ENCODE measurements at places on chromosomes 5 and 9.
A peak's percentile ranks its signal among the peaks of the same experiment; 100 is the strongest.

DNA sequence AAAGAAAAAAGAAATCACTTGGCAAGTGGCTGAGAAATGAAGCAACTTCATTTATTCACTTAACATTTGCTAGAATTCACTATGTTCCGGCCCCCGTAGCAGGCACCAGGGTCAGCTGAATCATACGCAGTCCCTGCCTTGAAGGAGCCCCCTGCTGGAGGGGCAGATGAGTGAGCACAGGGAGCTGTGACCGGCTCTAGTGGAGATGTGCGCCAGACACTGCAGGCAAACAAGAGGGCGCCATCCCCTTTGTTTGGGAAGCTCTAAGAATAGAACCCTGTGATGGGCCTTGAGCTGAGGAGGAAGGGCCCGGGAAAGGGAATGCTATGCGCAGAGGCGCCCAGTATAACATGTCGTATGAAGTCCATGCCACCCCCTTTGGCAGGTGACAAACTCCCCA lies 20.2 kb upstream of the RPL26L1 start:
- DNase-seq: peak; percentile 88

DNA sequence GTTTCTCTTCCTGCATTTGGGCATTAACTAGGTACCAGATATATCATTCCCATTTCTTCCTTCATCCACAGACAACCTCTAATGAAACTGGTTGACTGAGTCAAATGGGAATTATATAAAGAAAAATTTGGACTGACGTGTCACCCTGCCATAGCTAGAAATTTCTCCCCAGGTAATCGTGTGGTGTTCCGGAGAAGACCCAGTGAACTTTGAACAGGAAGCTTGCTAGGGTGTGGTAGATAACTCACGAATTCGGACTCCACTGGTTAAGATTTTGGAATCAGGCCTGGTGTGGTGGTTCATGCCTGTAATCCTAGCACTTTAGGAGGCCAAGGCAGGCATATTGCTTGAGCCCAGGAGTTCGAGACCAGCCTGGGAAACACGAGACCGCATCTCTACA lies 114.3 kb upstream of the OTULINL start:
- no peak for DNase-seq

DNA sequence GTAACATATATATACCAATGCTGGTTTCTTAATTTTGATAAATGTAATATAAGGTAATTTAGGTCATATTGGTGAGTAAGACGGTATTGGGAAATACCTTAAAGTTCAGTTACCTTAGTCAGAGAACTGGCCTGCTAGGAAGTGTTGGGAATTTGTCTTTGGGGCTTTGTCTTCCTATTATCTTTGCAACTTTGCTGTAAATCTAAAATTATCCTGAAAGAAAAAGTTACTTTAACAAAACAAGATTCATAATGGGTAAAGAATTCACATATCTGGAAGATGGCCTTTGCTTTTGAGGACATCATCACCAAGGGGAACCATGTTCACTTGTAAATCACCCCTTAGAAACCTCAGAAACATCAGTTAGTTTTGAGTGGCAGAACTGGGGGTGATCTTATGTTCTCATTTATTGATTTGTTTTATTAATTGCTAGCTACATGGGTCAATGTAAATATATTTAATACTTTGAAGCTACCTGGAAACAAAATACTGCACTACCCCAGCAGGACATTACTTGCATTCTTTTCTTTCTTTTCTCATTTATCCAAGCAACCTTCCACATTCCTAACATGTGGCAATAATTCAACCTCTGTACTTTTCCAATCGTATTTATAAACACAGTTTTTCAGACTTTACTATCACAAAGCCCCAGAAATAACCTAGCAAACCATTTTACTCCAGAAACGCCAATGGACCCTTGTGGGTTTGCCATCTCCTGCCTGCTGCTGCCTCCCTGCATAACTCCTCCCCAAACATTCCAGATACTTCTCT lies 41.4 kb downstream of the GLIS3 start:
- DNase-seq: no peak

DNA sequence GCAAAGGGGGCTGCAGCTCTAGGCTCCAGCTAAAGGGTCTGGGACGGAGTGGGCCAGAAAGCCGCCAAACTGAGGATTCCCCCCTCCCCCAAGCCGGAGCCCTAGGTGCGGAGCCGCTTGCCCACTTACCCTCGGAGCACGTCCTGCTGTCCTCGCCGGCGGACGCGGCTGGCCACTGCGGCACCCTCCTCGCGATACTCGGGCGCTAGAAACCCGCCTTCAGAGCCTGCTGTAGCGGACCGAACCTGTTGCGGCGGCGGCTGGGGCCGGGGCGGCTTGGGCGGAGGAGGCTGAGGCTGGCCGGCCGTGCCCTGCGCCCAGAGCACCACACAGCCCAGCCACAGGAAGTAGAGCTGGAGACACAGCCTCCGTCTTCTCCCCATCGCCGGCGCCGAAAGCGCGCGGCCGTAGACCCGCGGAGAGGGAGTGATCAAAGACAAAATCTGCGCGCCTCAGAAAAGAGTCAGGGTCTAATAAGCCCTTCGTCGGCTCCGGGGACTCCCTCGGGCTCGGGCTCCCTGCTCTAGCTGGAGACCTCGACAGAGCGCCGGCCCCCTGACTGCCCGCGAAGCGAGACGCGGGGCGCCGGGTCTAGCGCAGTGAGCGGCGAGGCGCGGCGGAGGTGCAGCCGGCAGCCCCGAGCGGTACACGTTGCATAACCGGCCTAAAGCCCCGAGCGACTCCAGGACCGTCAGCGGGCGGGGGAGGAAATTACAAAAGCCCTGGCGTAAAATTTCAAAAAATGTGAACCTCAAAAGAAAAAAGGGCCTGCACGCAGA lies 635 bp downstream of the FBN2 start:
- peak; percentile 67 for DNase-seq

- no peak for DNase-seq
These were observed 66.6 kb upstream of the SLC25A51 start for GRCh38 chr9:37970301-37971107.

- DNase-seq: no peak
These were observed 1164.6 kb upstream of the CDH18 start for GRCh38 chr5:21152611-21153010.

DNA sequence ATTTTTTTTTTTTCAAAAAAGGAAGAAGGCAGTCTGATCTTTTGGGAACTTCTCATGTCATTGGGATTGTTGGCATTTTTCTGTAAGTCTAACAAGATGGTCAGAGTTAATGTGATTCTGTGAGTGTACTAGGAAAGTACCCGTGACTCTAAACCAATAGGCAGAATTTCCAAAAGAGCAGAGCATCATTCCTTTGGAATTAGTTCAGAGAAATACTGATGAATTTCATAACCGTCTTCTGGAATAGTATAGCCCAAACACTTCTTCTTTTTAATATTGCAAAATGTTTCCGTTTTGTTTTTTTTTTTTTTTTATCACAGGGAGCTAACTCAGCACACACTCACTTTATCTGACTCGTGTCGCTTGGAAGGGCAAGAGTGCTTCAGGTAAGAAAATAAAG lies 407.4 kb downstream of the DTWD2 start:
- no peak for DNase-seq

DNA sequence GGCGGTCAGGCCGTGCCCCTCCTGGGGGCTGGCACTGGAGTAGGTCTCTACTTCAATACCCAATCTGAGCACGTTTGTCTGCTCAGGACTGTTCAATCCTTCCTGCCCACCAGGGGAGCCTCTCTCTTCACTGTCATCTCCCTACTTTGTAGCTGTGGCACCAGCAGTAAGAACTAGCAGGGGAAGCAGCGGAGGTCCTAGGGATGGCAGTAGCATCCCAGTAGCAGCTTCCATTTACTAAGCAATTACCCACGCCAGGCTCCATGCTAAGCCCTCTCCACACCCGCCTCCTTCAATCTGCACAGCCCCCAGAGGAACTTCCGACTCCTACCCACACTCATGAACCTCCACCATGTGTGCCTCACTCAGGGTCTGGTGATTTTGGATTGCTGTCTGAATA lies 31.7 kb downstream of the FSTL4 start:
- DNase-seq: peak; percentile 16

GRCh38 chr5:89282554-89283510 lies 399.8 kb upstream of the MEF2C start:
- DNase-seq: no peak

GRCh38 chr5:4245511-4245910 lies 649.9 kb downstream of the IRX1 start:
- DNase-seq: no peak

DNA sequence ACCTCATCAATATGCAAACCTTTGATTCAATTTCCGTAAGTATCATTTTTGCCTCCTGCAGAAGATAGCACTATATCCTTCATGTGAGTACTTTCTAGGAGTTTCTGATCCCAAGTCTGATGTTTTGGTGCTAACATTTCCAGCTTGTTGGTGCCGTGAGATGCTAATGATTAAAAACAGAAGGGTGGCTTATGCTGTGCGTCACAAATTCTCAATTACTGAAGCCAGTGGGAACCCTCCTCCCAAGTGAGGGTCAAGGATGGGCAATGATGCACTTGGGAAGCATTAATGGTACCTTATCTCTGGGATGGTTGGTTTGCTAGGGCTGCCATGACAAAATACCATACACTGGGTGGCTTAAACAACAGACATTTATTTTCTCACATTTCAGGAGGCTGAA lies 123.0 kb downstream of the FOXD1 start:
- no peak for DNase-seq

DNA sequence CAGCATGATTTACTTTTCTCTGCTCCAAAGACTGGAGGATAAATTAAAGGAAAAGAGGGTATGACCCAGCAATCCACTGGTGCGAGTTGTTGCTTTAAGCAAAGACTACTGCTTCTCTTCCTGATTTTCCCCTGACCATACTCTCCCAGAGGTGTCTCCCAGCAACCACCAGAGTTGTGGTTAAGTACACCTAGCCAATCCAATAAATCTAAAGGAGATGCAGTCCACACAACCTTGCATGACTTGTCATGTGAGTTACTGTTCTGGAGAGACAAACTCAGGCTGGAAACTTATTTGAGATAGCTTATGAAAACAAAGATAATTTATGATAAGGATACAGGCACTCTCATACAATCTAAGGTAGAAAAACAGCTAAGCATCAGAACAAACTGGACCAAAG lies 11.9 kb downstream of the TMC1 start:
- no peak for DNase-seq

DNA sequence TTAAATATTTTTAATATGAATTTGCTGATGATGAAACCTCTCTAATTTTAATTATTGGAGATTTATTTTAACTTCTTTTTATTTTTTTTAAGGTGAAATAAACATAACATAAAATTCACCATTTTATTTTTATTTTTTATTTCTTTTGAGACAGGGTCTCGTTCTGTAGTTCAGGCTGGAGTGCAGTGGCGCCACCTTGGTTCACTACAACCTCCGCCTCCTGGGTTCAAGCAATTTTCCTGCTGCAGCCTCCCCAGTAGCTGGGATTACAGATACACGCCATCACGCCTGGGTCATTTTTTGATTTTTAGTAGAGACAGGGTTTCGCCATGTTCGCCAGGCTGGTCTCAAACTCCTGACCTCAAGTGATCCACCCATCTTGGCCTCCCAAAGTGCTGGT lies 402.9 kb downstream of the PRR16 start:
- no peak for DNase-seq

DNA sequence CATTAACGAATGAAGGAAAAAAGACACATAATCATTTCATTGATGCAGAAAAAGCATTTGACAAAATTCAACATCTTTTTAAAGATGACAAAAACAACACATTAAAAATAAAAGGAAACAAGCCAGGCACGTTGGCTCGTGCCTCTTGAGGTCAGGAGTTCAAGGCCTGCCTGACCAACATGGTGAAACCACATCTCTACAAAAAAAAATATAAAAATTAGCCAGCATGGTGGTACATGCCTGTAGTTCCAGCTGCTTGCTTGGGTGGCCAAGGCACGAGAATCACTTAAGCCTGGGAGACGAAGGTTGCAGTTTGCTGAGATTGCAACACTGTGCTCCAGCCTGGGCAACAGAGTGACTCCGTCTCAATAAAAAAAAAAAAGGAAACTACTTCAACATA lies 77.0 kb downstream of the ERCC6L2 start:
- no peak for DNase-seq

GRCh38 chr5:93055971-93056370 lies 525.0 kb downstream of the NR2F1-AS1 start:
- DNase-seq: no peak

DNA sequence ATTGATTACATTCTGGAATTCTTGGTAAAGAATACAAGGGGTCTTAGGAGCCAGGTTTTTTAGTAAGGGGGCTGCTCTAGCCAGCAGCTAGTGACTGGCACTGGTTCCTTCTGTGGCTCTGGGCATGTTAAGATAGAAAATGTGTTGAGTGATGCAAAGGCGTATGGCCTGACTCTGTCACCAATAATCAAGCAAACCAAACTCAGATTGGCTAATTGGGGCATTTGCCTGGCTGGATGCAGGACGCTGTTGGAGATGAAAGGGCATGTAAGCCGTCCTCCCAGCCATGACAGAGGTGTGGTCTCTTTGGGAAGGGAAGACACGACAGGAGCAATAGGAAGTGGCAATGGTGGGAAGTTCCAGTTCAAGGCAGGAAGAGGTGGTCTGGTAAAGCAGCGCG lies 87.6 kb upstream of the CTSL start:
- no peak for DNase-seq

GRCh38 chr9:127608104-127608966 lies 3.7 kb upstream of the STXBP1 start:
- peak; percentile 89 for DNase-seq

DNA sequence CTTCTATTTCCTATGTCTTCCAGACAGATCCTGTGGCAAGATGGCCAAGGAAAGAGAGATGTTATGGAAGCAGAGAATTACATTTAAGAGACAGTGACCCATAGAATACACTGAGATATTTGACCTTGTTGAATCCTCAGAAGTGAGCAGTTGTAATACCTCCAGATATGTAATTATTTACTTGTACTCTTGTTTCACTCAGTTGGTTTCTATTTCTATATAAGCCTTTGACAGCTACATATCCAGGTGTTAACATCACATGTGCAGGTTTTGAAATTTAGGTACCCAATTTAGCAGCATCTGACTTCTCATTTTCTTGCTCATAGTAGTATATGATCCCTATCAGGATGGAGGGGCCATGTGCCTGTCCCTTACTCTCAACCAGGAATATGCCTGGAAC lies 269.5 kb downstream of the CD180 start:
- DNase-seq: no peak

DNA sequence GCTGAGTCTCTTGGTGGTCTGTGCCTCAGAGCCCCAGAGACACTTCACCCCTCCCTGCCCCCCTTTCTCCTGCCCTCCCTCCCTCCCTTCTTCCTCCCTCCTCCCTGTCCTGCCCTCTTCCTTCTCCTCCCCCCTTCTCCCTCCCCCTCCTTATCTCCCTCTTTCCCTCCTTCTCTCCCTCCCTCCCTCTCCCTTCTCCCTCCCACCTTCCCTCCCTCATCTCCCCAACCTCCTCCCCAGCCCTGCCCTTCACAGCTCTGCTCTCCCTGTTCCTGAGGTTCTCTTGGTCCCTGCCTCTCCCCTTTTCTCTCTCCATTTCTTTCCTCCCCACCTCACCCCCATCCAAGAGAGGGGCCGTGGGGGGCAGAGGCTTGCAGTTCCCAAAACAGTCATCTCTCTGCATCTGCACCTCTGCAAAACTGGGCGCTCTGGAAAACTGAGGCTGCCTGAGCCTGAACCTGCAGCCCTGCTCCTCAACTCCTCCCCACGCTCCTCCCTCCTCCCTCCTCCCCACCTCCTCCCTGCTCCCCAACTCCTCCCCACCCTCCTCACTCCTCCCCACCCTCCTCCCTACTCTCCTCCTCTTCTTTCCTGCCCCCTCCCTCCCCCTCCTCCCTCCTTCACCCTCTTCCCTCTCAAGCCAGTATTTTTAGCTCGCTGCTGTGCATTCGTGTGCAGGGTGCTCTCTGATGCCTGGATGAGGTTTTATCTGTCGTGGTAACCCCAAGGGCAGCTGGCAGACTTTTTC lies 219.1 kb downstream of the C9orf50 start:
- peak; percentile 80 for DNase-seq

- DNase-seq: no peak
These were observed 8.0 kb upstream of the INIP start for GRCh38 chr9:112725961-112726360.

GRCh38 chr5:74304536-74304935 lies 336.0 kb downstream of the ENC1 start:
- no peak for DNase-seq
